ENCODE measurements at places on chromosomes 2 and 18. TPM values are rescaled to one million over a fixed set of nuclear protein-coding genes. Genes with fewer than 3 reads are reported as not detected.

Gene ANO7
- total RNA-seq, result 0.44 TPM

Gene FIGN
- 16.1 TPM for total RNA-seq

Gene SPP2
- total RNA-seq, result not detected

Gene TNFAIP6
- 6.6 TPM for total RNA-seq

Gene TPO
- total RNA-seq, result 11.3 TPM

Gene PLA2R1
- total RNA-seq, result 22.7 TPM

Gene GPR35
- 8.2 TPM for total RNA-seq

Gene PDCD1
- total RNA-seq, result not detected

Gene KCNIP3
- total RNA-seq, result 61.2 TPM

Gene PSMA8
- not detected for total RNA-seq

Gene CPO
- not detected for total RNA-seq

Gene OTX1
- not detected for total RNA-seq

Gene CYP27A1
- total RNA-seq, result 88.4 TPM
